Stimulated activated CD8-positive, alpha-beta memory T cell treated with anti-CD3 and anti-CD28 coated beads, Interleukin-12 subunit alpha, Interleukin-12 subunit beta, amount 100 ng/mL, for 1 hour (primary cell): ENCODE measurements at places on chromosomes 3 and 15.

DNA sequence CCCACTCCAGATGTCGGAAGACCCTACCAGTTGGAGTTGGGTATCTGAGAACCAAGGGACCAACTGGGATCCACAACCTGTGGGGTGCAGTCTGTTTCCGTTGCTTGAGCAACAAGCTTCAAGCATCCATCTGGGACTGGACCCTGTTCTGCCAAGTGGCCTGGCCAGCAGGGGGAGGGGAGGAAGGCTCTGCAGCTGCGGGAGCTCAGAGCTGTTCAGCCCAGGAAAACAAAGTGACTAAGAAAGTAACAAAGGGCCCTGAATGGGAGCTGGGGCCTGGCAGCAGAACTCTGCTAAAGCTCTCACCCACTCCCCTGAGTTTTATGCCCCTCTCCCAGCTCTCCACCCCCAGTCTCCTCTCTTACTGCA, 2.7 kb downstream of the TYRO3 start:
- DNase-seq: no peak

- DNase-seq: no peak
Observed at GRCh38 chr3:134880431-134880830, 85.4 kb downstream of the EPHB1 start.

DNA sequence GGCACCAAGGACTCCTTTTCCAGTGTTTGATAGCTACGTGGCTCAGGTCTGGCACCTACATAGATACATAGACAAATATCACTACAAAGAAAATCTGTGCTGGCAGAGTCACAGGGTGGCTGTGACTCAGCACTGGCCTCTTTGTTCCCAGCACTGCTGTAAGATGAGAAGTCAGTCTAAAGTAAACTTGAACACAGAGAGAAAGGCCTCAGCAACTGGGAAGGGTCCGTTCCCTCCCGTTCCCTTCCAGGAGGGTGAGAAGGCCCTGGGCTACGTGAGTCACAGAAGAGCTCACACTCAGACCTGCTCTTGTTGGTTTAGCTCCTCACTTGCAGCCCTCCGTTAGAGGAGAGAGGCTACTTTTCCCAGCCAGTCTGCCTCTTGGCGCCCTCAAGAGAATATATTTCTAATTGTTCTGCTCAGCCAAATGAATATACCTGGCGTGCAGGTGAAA, 23.1 kb downstream of the ANXA2 start:
- no peak for DNase-seq

DNA sequence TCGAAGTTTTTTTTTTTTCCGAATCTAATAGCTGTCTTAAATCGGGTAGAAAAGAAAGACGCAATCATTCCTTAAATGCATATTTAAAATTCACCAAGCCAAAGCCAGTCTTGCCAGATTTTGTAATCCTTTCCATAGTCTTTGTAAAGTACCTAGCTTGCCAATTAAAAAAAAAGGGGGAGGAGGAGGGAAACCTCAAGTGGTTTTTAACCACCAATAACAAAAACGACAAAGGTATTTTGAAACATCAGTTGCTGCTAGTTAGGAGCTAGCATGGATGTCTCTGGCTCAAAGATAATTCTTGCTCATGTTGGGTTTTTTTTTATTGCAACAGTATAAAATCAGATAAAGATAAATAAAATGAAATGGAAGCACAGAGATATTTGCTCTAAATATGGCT, 187.9 kb downstream of the MECOM start:
- DNase-seq: no peak

- DNase-seq: no peak
Observed at GRCh38 chr15:39270934-39271333, 309.9 kb upstream of the THBS1 start.

DNA sequence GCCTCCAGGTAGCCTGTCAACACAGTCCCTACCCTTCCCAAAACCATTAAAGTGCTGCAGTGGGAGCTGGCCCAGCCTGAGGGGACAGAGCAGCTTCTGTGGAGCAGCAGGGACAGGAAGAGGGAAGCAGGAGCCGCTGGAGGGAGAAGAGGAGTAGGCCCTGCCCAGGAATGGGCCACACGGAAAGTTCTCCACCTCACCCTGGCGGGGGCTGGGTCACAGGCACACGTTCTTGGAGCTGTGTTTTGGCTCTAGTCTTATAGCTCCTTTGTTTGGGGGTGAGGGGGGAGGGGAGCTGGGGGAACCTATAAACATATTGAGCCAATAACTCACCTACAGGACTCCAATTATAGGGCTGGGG, 508.6 kb downstream of the SHQ1 start:
- DNase-seq: no peak

DNA sequence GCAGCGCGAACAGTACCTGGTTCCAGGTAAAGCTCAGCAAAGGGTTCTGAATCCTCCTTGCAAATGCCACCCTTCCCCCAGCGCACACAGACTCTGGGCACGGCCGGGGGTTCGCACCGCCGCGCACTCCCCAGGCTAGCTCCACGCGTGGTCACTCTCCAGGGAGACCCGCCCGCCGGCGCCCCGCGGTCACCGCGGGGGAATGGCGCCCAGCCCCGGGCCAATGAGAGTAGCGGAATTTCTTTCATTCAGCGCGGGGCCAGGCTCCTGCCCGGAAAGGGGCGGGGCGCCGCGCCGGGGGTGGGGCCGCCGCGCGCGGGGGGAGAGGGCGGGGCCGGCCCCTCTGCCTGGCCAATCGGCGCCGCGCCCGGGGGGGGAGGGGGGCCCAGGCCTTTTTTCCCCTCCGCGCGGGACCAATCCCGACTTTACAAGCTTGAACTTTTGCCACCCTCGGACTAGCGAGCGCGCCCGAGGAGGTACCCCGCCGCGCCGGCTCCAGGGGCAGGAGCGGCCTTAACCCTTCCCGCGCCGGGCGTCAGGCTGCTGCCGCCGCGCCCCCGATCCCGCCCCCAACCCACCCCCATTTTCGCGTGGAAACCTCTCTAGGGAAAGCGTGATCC, 1.1 kb upstream of the SMAD6 start:
- peak; percentile 56 for DNase-seq

DNA sequence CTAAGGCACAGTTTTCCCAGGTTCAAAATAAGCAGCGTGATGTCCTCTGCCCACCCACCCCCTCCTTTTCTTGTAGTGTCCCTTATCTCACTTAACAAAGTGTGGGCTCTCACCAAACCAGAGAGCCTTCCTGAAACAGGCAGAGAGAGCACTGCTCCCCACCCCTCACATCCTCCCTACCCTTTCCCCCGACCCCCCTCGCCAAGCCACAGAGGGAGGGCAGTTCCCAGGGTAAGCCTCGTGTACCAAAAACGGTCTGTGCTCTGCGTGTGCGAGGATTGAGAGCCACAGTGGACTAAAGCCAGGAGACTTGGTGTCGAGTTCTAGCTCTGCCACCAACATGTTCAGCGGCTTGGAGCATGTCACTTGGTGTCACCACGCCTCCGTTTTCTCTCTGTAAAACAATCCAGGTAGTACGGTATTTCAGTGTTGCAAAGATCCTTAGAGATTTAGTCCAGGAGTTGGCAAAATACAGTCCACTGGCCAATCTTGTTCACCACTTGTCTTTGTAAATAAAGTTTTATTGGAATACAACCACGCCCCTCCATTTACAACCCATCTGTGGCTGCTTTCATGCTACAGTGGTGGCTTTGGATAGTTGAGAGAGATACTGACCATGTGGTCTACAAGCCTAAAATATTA, 249.9 kb downstream of the OPA1 start:
- no peak for DNase-seq

DNA sequence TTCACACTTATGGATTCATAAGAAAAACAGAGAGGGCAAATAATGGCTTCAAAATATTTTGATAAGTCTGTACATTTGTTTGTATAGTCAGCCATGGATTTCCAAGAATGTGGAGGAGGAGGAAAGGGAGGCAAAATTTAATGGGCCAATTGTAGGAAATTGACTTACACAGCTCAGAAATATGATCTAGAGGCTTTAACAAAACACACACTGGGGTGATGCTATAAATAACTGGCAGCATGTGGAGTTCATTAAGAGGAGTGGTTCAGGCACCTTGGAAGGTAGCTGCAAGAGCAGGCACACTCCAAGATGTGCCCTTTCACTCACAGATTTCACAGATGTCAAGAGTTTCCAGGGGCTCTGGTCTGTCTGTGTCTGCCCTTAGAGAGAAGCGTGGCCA, 193.4 kb upstream of the RASGRP1 start:
- DNase-seq: no peak

- no peak for DNase-seq
Observed at GRCh38 chr15:63915209-63915872, 81.6 kb upstream of the HERC1 start.

DNA sequence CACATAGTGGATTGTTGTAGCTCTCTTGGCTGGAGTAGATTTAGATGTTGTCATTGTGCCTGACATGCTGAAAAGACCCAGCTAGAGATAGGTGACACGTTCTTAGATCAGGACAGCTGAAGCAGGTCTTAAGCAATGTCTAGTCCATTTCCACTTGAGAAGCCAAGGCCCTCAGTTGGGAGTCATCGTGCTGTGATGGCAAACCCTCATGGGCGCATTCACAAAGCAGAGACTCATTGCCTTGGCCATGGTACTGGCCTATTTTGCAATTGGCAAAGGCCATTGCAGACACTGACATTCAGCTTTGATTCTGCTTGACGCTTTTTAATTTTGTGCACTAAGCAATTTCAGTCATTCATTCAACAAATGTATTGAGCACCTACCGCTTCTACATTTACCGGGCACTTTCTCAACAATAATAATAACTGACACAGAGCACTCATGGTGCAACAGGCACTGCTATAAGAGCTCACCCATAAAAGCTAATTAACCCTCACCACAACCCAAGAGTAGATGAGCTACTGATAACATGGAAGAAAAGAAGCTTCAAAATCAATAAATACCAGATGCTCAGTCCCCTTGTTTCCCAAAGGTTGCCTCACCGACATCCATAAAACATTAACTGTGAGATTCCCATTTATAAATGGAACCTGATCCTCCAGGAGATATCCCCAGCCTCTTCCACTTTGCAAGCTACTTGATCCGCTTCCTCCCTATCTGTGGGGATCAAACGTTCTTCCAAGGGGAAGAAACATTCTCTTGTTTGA, 200.1 kb downstream of the TLE3 start:
- DNase-seq: no peak

GRCh38 chr15:81157195-81157938, 23.3 kb downstream of the CFAP161 start:
- no peak for DNase-seq

GRCh38 chr3:10702961-10703740, 112.9 kb upstream of the SLC6A11 start:
- DNase-seq: no peak

DNA sequence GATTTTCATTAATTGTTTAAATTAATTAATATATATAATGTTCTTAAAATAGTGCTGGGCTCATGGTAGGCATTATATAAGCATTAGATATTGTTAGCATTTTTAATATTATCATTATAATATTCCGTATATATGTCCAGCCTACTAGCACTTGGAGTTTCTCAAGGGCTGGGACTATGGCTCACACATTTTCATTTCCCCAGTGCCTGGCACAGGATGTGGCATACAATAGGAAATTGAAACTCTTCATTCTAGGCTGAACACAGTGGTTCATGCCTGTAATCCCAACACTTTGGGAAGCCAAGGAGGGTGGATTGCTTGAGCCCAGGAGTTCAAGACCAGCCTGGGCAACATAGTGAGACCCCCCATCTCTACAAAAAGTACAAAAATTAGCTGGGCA, 170.4 kb downstream of the RSL24D1 start:
- DNase-seq: no peak

DNA sequence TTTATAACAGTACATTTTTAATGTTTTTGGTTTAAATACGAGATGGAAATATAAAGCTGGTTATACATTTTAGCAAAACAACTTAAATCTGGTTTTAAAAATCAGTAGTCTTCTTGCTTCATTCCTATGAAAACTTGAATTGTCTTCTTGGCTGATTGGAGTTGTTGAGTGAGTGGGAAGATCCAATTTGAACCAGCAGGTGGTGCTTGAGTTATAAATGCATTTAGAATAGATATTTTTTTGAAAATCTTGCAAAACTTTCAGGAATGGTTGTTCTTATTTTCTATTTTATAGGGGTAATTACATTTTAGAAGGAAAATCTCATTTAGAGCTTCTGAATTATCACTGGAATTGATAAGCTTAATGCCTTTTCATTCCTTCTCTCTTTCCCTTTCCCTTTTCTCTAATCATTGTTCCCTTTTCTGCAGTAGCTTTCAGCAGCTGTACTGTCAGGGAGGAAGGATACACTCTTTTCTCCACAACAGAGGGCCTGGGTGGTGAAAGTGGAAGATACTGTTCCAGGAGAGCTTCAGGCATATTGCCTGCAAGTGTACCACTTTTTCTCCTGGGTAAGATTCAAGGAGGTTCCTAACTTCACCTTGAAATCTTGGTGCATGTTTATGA, 335.6 kb downstream of the NLGN1 start:
- no peak for DNase-seq

GRCh38 chr15:80484333-80484864, 80.2 kb downstream of the ARNT2 start:
- no peak for DNase-seq

DNA sequence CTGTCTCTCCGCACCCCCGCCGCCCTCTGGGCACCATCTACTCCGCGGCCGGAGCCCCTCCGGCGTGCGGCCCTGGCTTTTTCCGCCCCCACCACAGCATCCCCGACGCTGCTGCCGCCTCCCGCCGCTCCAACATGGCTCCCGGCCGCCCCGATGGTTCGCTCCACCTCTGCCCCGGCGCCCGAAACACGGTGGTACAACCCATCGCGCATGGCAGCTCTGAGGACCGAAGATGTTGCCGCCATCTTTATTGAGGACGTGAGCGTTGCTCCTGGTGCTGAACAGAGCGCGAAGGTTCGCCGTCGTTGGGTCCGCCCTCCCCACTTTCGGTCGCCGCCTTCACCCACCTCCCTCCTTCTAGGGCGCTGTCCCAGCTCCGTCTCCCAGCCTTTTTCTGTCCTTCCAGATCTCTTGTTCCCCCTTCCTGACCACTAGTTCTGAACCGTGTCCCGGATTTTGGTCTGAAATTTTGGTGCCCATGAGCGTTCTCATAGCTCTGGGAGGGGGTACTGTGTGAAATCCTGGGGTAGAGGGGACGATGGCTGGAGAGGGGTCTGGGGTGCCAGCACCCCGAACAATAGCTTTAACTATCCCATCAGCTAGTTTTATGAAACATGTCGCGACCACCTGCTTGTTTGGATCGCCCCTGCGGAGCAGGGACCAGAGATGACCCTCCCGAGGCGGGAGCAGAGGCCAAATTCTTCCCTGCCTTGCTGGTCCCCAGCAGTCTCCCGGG, at the start of gene CELSR3:
CELSR3 (minus strand) TSS at position 134 of the 736 bp plus-strand sequence. CDS start 252 bp downstream, outside the sequence.
- peak; percentile 19 for DNase-seq

GRCh38 chr15:70852501-70853317, 1.2 kb downstream of the LARP6 start:
- no peak for DNase-seq

- DNase-seq: no peak
Observed at GRCh38 chr15:63367900-63368299, 13.7 kb downstream of the CA12 start.

GRCh38 chr15:75307778-75308390, 25.2 kb downstream of the GOLGA6D start:
- no peak for DNase-seq
